ENCODE measurements at places on chromosomes 13 and 19.

DNA sequence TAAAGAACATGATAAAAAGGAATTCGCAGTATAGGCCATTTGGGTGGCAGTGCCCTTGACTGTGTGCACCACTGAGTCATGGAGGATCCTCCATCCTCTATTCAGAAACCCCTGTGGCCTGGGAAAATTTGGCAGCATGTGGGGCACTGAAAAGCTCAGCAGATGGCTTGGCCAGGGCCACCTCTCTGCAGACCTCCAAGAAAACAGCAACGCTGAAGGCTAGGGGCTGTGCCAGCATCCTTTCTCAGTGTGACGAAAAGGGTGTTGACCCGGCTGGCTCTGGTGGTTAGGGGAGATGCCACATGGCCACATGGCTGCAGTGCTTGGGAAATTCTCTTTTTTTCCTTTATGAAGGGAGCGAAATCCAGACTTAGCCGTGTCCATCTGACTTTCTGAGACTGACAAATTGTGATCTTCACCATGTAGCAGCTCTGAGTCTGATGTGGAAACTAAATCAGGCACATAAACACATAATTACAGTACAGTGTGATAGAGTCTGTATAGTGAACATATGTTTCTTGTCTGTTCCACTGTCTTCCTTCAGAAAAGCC is 178.0 kb downstream of the KCTD12 start:
- no peak for DNase-seq

DNA sequence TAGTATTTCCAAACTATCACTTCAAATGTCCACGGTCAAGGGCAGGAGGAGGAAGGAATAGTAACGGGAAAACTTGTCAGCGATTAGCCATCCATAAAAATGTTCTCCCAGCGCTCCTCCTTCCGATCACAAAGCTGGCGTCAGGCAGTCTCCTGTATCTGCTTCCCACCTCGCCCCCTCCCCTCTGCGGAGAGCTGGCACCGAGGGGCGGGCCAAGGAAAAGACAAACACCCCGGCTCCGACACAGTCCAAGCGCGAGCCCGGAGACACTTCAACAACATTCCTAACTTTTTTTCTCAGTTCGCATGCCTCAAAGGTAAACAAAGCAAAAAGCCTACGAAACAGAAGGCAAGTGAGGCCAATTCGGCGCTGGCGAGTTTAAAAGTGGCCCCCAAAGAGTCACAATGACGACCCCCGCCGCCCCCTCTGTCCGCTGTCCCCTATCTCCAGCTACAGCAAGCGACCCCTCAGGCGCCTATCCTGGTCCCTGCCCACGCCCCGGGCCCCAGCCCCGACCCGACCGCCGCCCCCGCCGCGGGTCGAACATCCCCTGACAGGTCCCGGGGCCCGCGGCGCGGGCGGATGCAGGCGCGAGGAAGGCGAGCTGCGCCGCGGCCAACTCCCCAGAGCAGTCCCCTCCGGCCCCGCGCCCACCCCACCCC is 736 bp downstream of the SMAD9 start:
- peak; percentile 17 for DNase-seq

DNA sequence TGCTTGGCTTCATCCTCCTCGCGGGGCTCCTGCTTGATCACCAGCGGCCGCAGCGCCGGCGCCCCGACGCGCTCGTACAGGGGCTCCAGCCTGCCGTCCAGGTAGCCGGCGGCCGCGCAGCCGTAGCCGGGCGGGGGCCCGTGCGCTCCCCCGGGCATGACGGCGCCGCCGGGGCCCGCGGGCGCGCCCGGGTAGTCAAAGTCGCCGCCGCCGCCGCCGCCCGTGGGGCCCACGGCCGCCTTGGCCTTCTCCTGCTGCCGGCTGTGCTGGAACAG is 497 bp downstream of the CEBPA start:
- no peak for DNase-seq

GRCh38 chr19:18290302-18291018 is 9.0 kb upstream of the JUND start:
- peak; percentile 97 for DNase-seq

- no peak for DNase-seq
These were observed 211.9 kb downstream of the FGF9 start for GRCh38 chr13:21882766-21883165.

GRCh38 chr19:52823676-52824075 is 2.2 kb upstream of the ZNF28 start:
- DNase-seq = no peak

- no peak for DNase-seq
These were observed 33.0 kb downstream of the OLFM2 start for GRCh38 chr19:9903336-9903735.

DNA sequence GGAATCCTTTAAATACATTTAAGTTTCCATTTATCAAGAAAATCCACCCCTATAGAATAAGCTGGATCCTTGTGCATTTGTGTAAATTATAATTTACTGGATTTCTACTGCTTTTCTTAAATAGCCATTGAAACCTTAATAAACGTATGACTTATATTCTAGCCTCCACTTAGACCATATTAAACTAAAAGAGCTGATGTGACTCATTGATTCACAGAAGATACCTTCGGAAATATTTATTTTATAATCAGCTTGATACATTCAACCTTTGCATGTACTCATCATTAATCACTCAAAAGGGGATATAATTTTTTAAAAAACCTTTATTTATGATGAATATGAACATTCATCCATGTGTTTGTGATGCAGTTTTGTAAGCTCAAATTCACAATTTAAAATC is 136.3 kb downstream of the SPRY2 start:
- no peak for DNase-seq

DNA sequence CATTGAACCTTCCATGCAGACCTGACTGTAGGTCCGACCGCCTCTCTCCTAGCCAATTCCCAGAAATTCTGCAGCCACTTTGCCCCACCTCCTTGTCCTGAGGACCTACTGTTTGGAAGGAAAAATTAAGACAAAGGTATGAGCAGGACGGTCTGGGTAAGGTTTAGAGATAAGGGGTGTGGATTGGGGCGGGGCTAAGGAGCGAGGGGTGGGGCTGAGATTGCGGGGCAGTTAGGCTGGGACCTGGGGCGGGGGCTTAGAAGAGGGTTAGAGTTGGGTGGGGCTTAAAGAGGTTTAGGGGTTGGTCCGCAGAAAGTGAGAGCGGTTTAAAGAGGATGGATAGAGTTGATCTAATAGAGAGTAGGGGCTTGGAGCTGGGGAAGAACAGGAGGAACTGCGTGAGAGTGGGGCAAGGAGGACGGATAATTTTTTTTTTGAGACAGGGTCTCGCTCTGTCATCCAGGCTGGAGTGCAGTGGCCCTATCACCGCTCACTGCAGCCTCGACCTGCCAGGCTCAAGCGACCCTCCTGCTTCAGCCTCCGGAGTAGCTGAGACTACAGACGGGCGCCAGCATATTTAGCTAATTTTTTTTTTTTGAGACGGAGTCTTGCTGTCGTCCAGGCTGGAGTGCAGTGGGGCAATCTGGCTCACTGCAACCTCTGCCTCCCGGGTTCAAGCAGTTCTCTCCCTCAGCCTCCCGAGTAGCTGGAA is 1.7 kb upstream of the ZNF865 start:
- DNase-seq = no peak

- no peak for DNase-seq
These were observed 24.6 kb downstream of the BICRA start for GRCh38 chr19:47633517-47633916.

GRCh38 chr19:53579518-53579917 is 41.6 kb downstream of the ZNF331 start:
- no peak for DNase-seq

- no peak for DNase-seq
These were observed 149 bp downstream of the MED26 start for GRCh38 chr19:16627928-16628182.

- peak; percentile 62 for DNase-seq
These were observed 5.4 kb downstream of the PNPLA6 start for GRCh38 chr19:7540761-7541474.

GRCh38 chr13:100305398-100305797 is 216.5 kb downstream of the PCCA start:
- no peak for DNase-seq

- no peak for DNase-seq
These were observed 36.9 kb upstream of the TUBGCP3 start for GRCh38 chr13:112624602-112625430.

GRCh38 chr13:74623761-74624160 is 489.6 kb upstream of the KLF12 start:
- no peak for DNase-seq

DNA sequence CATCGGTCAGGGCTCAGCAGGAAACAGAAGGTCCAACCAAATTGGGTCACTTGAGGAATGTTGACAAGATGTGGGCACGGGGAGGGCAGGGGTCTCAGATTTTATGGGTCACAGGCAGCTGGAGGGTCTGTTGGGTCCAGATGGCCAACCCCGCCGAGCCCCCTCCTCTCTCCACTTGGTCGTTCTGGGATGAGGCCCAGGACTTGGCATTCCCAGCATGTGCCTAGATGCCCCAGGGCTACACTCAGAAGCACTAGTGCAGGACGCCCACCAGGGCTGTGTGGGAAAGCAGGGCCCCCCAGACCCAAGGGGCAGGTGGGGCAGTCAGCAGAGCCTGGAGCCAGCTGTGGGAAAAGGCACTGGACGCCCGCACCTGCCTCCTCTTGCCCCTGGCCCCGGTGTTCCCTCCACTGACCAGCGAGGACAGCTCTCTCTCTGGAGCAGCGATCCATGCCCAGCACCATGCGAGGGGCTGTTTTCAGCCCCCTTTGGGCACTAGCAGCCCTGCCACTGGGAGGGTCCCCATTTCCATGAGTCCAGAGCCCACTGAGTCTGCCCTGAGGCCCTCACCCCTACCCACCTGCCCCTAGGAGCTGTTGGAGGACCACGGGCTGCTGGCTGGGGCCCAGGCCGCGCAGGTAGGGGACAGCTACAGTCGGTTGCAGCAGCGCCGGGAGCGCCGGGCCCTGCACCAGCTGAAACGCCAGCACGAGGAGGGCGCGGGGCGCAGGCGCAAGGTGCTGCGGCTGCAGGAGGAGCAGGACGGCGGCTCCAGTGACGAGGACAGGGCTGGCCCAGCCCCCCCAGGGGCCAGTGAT is 26.0 kb downstream of the DHX34 start:
- no peak for DNase-seq

DNA sequence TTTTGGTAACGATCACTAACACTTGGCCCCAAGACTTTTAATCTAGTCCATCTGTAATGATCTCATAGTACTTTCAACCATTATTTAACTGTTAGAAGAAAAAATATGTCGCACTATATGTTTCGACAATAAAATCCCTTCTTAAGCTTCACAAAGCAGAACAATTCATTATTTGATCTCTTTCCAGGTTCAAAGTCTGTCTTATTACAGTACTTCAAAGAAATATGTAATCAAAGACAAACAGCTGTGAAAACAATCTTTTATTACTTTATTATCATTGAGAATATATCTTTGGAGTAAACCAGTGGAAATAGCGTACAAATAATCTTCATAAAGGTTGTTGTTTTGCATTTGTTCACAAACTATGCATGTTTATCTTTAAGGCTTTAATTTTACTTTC is 93.5 kb downstream of the DACH1 start:
- no peak for DNase-seq

GRCh38 chr13:87358319-87358718 is 312.9 kb upstream of the SLITRK5 start:
- no peak for DNase-seq

DNA sequence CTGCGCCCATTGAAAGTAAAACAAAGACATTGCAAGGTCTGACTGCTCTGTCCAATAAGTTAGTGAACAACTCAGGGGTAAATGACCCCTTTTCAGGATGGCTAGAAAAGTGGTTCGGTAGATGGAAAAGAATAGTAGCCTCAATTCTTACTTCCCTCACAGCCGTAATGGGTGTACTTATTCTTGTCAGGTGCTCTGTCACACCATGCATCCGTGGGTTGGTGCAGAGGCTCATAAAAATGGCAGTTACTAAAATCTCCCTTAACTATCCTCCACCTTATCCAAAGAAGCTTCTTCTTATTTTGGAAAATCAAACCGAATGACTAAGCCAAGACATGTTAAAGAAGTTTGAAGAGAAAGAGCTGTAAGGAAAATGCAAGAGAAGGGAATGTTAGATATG is 31.4 kb upstream of the ZNF83 start:
- DNase-seq = no peak

- DNase-seq = no peak
These were observed 339.0 kb downstream of the DCT start for GRCh38 chr13:94140511-94140910.

GRCh38 chr13:43368003-43368402 is 344.6 kb downstream of the DNAJC15 start:
- no peak for DNase-seq

DNA sequence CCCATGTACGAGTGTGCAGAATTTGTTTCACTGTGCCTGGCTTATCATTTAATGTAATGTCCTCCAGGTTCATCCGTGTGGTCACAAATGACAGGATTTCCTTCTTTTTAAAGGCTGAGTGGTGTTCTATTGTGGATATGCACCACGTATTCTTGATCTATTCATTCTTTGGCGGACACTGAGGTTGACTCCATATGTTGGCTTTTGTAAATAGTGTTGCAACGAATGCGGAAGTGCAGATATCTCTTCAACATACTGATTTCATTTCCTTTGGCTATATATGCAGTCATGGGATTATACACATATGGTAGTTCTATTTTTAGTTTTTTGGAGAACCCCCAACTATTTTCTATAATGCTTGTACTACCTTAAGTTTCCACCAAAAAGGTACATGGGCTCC is 13.0 kb downstream of the OR7A5 start:
- no peak for DNase-seq

- DNase-seq = no peak
These were observed 9.6 kb upstream of the ZC3H13 start for GRCh38 chr13:46062185-46062584.

- no peak for DNase-seq
These were observed 13.4 kb downstream of the RB1 start for GRCh38 chr13:48316826-48317510.

- DNase-seq = peak; percentile 90
These were observed 3.6 kb downstream of the LGALS7 start for GRCh38 chr19:38769635-38770211.

- DNase-seq = no peak
These were observed 33.2 kb downstream of the RAB20 start for GRCh38 chr13:110528371-110528770.

GRCh38 chr19:57648331-57649003 is 15.5 kb downstream of the ZNF211 start:
- DNase-seq = no peak

DNA sequence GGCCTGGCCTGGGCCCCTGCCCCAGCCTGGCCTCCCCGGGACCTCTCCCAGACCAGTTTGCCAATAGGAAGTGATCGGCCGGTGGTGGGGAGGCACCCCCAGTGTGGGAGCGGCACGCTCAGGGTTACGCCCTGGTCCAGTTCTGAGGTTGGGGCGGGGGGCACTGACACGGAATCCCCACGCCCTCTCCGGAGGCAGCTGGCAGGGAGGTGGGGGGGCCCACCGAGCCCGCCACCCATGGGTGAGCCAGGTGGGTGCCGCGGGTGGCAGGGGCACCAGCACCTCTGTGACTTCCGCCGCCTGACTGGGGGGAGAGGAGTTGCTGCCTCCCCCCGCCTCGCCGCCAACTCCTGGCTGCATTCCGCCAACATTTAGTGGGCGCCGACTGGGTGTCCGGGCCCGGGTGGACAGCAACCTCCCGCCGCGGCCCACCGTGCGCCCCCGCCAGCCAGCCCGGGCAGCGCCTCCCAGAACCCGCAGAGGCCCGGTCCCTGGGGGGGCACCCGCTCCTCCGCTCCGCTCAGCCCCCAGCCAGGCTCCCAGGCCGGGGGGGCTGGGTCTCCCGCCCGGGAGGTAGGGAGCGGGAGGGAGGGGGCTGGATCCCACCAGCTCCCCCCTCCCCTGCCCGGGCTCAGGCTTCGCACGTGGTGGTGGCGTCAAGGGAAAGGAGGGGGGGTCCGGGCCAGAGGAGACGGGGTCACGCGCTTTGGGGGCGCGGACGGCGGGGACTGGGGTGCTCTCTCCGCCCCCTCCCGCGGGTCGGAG is 2.0 kb downstream of the ZBTB7A start:
- DNase-seq = peak; percentile 57

Data from stimulated activated CD4-positive, alpha-beta T cell treated with anti-CD3 and anti-CD28 coated beads, Interleukin-15, amount 100 ng/mL, for 24 hours (primary cell).